ENCODE measurements at places on chromosomes 3 and 15.

GRCh38 chr3:173529062-173529711 is 131.6 kb downstream of the NLGN1 start:
- DNase-seq = no peak

GRCh38 chr3:156291272-156292123 is 171.1 kb downstream of the KCNAB1 start:
- no peak for DNase-seq

DNA sequence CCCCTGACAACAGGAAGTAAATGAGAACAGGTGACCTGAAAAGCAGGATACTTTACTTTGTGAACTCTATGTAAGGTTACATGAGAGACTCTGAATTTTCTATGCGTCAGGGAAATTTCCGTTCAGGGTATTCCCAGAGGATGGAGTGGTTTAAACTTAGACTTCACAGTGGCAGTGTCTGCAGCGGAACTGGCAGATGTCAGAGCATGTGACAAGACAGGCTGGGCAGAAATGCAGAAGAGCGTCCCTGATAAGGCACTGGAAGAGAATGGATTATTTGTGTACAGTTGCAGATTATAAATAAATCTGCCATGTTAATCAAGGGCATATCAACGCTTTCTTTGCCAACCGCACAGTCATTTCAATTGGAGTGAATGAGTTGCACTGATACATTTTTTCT is 598.4 kb upstream of the ZNF717 start:
- peak; percentile 23 for DNase-seq

DNA sequence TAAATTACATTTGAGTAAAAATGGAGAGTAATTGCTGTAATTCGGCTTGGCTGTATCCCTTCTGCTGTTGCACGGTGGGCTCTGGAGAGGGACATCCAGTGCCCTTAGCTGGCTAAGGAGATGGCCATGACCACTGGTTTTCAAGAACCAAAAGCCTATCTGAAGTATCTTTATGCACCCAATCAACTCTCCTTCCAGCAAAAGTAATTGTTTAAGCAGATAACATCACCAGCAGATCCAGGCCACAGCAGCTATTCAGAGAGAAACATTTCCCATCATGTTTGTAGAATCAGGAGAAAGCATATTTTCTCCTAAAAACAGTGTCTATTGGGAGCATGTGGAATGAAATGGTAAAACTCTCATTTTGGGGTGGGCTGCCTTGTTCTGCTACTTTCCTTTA is 514.5 kb upstream of the RGMA start:
- no peak for DNase-seq

DNA sequence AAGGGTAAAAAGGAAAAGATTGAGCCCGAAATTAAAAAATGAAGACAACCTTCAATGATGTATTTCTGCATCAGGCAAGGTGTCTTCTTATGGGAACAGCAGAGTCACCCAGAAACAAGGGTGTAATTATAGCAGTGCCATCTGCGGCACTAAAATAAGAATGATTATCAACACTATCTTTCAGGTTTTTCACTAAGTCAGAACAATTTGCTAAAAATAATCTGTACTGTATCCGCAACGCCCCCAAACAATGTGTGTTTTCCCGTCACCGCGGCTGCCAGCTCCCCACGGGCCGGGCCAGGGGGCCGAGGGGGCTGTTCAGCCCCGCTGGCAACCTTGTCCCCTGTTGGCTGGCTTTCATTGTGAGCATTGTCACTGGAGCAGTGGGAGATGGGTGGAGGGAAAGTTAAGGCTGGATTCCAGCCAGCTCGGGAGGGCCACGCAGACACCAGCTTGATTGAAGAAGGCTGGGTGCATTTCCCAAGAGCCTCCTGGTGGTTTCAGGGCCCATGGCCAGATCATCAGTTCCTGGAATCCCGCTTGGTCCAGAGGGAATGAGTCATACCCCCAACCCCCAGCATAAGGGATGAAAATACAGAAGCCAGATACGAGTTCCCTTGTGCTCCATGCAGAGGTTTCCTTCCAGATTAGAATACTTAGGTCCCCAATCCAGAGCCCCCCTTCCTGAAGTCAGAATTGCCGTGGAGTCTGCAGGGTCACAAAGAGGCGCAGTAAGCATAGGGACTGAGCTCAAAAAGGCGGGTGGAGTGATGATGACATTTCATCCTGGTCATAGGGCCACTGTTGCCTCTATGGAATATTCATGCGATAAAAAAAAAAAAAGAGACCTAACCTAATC is 90.2 kb upstream of the KLF13 start:
- peak; percentile 94 for DNase-seq

- no peak for DNase-seq
Observed at GRCh38 chr3:173644086-173645082, 246.8 kb downstream of the NLGN1 start.

GRCh38 chr15:82044373-82045178 is 1.2 kb downstream of the MEX3B start:
- DNase-seq = peak; percentile 76

DNA sequence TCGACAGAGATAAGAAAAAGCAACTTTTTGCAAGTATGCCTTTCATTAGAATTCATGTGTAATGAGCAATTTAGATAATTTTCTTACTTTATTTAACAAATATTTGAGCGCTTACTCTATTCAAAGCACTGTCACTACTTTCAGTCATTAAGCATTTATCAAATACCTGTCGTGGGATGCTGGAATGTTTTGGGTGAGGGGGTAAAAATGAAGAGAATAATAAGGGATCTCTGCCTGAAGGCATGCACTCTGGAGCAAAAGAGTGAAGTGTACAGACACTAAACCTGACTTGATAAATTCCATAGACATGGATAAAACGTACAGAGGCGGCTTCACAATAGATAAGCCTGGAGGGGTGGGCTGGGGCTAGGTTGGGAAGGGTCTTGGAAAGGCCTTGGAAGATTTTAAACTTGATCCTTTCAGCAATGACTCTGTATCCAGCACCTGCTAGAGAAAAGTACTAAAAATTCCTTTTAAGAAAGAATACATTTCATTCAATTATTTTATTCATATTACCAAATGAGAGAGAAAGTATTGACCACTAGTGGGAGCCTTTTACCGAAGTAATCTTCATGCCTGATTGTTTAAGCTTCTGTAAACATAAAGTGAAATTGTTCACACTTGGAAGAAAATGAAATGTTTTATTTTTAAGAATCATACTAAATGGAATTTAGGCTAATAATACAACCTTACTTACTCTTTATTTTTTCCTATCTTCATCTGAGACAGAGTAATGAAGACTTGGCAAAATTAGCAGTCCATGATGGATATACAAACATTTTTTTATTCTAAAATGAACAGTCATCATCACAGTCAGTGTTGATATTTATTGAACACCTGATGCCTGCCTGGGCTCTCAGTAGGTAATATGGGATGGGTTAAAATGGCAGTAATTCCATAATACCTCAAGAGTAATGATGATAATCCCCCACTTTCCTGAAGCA is 113.2 kb downstream of the PPP2R3A start:
- no peak for DNase-seq

GRCh38 chr3:9951598-9951961 is 628 bp downstream of the PRRT3 start:
- no peak for DNase-seq

DNA sequence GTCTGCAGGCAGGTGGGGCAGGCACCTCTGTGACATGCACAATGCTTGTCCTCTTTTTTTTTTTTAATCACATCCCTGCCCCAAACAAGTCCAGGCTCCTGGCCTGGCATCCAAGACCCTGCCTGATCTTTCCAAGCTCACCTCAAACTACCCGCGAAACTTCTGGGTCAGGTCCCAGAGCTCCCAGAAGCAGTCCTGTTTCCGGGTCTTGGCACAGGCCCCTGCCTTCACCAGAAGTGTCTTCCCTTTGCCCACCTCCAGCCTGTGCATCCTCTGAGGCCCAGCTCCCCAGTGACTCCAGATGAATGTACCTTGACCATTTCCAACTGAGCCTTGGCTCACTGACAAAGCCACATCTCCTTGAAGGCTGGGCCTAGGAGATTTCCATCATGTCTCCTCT is 23.0 kb downstream of the PLA2G4E start:
- DNase-seq = no peak

- peak; percentile 80 for DNase-seq
Observed at GRCh38 chr15:73800662-73801345, 47.7 kb upstream of the INSYN1 start.

GRCh38 chr3:85851071-85851470 is 892.3 kb downstream of the CADM2 start:
- no peak for DNase-seq

GRCh38 chr15:68561171-68561900 is 17.5 kb upstream of the CORO2B start:
- DNase-seq = no peak

- no peak for DNase-seq
Observed at GRCh38 chr3:128559486-128560225, 66.7 kb upstream of the GATA2 start.

Data from brain microvascular endothelial cell (primary cell).